ENCODE measurements at places on chromosomes 1 and 21. TPM values are rescaled to one million over a fixed set of nuclear protein-coding genes. Genes with fewer than 3 reads are reported as not detected.

DNM3 gene
- total RNA-seq: 2.7 TPM

VANGL1 gene
- total RNA-seq: 11.7 TPM

HES5 gene
- total RNA-seq: not detected

LRRC53 gene
- total RNA-seq: not detected

UBL4B gene
- total RNA-seq: not detected

KIAA1614 gene
- 3.0 TPM for total RNA-seq

TRIM45 gene
- total RNA-seq: 106 TPM

LCE6A gene
- not detected for total RNA-seq
